ENCODE measurements at places on chromosomes 4 and X.

GRCh38 chr4:25075851-25076250 is 45.1 kb upstream of the LGI2 start:
- DNase-seq = no peak

DNA sequence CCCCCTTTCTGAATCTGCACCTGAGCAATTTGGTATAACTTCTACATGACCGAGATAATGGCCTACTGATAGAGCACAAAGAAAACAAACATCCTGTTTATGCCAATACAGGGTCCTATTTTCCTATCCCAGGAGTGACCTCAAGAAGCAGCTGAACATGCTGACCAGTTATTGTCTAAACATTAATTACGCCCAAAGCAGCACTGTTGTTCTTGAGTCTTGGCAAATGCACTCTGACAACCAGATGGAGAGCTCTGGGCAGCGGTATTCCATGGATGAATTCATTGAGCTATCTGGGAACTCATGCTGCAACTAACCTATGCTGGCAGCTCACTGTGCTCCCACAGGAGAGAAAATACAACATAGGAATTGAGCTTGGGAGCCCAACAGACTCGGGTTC is 52.6 kb downstream of the PCYT1B start:
- no peak for DNase-seq

DNA sequence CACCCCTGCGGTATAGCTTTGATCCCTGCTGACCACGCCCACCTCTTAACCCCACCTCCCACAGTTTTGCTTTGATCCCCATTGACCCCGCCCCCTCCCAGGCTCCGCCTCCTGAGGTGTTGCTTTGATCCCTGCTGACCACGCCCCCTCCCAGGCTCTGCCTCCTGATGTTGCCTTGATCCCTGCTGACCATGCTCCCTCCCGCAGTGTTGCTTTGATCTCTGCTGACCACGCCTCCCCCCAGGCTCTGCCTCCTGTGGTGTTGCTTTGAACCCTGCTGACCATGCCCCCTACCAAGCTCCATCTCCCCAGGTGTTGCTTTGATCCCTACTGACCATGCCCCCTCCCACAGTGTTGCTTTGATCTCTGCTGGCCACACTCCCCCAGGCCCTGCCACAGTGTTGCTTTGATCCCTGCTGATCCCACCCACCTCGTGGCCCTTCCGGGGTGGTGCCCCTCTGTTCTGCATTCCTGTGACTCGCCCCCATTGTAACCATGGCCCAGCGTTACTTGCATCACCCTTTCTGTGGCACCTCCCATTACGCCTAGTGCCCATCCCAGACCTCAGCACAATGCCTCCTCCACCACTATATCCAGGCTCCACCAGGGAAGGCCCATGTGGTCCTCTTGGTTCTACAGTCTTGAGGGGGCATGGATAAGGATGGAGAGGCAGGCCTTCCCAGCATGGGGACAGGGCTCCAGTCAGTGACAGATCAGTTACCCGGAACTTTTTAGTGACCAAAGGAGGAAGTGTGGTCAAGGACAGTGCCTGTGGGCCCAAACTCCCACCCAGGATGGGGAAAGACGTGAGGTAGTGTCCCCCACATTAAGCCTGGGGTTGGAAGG is 70.8 kb downstream of the ADRA2C start:
- no peak for DNase-seq

DNA sequence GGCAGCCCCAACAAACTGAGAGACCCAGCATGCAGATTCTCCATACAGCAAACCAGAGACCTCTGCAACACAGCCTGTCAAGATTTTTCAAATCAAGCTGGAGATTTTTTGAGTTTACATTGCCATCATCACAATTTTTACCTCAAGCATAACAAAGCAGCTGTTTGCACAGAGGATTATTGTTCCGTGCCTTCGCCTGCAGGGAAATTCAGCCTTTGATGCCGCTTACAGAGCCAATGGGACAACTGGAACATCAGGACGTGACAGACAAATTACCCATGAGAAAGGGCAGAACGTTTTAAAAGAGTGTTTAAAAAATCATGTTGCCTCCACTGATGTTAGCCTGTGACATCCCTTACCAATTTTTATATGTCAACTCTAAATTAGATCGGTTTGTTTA is 363.7 kb downstream of the FBXW7 start:
- no peak for DNase-seq

- DNase-seq = no peak
These were observed 17.0 kb upstream of the TMEM154 start for GRCh38 chr4:152696764-152697261.

DNA sequence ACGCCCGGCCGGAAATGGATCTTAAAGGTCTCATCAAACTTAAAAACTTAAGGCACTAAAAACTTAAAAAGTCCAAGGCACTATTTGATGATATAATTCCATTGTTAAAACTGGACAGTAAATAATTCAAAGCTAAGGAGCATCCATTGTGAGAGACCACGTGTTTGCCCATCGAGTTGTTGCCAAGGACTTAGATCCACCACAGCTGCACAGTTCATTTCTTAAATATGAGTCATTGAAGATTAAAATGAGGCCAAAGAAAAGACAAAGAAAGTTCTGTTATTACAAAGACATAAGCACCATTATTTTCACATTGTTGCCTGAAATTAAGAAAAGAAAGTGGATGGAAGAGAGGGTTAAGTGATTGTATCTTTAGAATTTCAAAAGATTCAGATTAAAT is 411.5 kb upstream of the FTHL17 start:
- DNase-seq = no peak

DNA sequence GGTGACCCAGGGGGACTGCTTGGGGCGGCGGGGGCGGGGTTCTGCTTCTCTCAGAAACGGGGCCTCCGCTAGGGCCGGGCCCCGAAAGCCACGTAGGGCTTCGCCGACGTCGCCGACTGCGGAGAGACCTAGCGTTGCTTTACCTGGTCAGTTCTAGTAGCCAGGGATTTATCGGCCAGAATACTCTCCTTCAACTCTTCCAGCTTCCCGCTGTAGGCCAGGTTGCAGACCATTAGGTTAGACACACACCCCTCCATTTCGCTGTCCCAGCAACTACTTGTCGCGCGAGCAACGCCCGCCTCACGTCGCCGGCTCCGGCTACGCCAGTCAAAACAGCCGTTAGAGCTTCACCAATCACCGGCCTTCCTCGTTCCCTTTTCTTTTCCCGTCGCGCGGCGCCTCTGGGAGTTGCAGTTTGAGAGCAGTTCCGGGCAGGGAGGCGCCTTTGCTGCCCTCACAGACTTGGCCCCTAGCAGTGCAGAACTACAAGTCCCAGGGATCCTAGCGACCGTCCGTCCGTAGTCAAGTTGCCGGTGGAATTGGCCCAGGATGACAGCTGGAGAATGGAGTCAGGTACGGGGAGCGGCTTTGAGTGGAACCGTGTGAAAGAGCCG is at the start of the genes ATG4A and PSMD10:
ATG4A (plus strand) TSS at position 515 of the 614 bp plus-strand sequence; CDS start at position 564, 49 bp downstream.
PSMD10 (minus strand) TSS at position 279 of the 614 bp plus-strand sequence; CDS start at position 257, 22 bp downstream.
- peak; percentile 71 for DNase-seq

DNA sequence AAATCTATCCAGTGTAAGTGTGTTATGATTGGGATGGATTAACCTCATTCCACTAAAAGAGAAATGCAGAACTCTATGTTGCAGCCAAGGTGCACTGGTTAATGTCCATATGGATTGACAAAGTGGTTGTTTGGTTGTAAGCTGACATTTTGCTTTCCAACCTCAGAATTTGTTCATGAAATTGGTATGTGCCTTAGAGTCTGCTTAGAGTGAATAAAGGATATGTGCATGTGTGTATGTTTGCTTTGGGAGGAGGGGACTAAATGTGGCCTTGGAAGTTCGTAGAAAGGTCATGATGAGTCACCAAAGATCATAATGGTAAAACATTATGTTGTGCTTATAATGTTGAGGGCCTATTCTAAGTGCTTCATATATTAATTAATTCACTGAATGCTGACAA is 44.1 kb upstream of the MBNL3 start:
- no peak for DNase-seq

DNA sequence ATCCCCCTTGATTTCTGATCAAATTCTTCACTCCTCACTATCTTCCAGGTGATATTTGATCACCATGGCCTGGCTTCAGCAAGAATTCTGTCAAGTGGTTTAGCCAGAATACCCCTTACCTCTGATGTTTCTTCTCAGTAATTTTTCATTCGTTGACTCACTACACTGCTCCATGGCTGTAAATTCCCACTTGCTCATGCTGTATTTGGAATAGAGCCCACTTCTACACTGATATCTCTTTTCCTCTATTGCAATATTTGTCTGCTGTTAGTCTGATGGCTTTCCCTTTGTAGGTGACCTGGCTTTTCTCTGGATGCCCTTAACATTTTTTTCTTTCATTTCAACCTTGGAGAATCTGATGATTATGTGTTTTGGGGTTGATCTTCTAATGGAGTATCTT is 73.9 kb upstream of the DIPK2B start:
- DNase-seq = no peak

DNA sequence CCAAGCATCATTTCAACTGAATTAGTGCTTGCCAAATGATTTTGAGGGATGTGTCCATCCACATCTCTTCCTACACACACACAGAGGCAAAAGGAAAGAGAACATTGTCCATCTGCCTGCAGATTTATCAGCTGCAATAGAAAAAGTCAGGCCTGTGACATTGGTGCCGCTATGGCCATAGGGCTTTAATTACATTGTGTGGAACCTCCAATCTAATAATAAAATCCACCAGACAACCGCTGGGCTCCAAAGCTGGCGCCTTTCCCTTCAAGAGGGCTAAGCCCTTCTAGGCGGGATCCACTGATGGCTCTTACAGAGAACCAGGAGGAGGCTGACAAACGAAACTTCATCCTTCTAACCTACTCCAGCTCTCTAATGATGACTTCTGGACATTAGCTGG is 60.6 kb downstream of the PHOX2B start:
- no peak for DNase-seq

- no peak for DNase-seq
These were observed 16.8 kb downstream of the APOO start for GRCh38 chrX:23890933-23891332.

DNA sequence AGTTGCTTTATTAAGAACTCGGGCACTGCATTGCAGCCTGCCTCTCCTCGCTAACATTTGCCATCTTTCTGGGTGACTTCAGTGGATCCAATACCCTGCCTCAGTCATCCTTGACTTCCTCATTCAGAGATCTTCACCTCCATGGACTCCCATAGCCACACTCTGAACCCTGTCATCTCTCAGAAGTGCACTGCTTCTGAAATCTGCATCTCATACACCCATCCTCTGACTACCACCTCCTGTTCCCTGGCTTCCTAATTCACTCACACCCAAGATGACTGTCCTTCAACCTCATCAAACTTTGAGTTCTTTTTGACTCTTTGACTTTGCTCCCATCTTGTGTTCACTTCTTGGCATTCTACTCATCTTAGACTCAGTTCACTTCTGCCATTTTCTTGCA is 25.3 kb upstream of the CYBB start:
- DNase-seq = no peak

GRCh38 chrX:103818842-103819619 is 13.0 kb downstream of the RAB9B start:
- no peak for DNase-seq

DNA sequence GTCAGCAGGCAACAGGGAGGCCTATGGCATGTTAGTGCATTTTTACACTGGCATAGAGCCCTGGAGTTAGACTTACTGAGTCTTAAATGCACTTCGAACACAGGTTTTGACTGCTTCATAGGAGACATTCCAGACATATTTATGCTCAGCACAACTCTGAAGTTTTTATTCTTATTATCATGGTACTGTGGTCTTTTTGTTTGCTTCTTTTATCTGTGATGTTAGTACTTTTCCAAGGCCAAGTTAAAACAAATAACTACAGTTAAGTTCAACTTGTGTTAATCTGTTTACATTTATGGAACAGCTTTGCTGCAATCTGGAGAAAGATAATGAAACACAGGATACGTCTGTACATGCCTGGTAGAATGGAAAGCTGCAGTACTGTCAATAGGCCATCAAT is 76.5 kb downstream of the COL4A5 start:
- no peak for DNase-seq

GRCh38 chrX:24423960-24424359 is 41.1 kb upstream of the PDK3 start:
- DNase-seq = no peak

DNA sequence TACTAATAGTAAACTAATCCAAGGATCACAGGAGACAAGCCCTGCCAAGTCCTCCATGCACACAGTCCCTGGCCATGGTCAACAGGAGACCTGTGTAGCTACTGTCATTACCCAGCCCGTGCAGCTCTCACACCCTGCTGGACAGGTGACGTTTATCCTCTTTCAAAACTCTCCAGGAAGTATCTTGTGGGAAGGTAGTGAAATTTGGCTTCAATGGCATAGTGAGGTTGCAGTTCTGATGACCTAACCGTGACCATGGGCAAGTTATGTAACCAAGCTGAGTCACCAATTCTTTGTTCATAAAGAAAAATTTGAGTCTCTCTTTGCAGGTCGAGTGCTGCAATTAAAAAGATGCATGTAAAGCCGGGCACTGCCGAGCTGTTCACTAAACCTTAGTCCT is 11.3 kb upstream of the SLC2A9 start:
- no peak for DNase-seq

DNA sequence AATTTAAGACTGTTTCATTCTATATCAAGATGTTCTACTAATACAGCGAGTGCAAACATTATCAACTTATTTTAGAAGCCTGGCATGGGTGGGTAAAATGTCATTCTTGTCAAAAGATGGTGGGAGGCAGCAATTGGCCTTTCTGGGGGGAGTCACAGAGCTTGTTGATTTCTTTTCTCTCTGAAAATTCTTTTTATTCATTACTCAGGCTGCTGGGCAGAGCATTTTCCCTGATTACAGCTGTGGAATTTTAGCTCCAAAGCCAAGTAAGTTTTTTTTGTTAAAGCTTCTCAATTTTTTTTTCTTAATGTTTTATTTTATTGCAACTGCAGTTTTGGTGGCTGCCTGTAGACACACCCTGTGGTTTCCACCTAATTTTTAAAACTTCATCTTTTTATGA is 50.4 kb downstream of the GPC4 start:
- no peak for DNase-seq
